ENCODE measurements at places on chromosomes 2 and 18.

DNA sequence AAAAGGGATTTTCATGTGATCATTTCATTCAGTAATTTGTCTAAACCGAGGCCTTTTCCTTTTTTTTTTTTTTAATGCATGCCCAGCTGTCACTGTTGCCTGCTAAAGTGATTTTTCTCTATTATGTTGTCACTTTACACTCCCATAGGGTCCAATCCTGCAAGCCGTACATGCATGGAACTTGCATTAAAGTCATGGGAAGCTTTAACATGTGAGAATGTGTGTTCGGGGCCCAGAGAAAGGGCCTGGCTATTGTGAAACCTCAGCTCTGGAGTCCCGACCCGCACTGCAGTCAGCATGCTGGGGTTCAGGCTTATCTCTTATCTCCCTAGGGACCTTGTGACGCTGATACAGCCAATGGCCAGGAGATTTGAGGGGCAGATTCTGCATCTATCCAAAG, 474.6 kb downstream of the SLC4A3 start:
- DNase-seq = no peak

DNA sequence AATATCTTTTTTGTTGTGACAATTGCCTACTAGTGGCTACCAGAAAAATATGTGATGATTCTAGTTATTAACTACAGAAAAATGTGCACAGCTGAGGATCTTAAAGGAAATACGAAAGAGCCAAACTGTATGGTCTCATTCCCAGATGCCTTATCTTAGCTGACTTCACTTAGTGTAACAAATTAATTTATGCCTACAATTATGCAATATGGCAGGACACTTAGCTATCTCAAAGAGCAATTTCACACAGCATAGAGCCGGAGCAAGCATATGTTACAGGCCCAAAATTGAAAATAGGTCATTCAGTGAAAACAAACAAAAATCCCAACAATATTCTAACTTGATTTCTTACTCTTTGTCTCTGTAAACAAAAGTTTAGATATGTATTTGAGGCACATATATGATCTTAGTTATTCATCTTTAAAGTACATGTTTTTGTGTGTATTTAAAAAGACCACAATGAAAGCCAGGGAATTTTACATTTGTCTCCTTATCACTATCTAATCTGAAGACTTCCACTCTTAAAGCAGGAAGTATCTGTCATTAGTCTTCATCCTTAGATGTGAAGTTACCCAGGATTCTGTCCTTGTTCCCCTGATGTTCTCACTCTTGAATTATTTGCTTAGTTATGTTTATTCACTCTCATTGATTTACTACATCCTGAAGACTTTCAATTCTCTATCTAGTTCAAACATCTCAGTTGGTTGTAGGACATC, 1579.0 kb upstream of the NXPH2 start:
- no peak for DNase-seq

GRCh38 chr2:45085487-45085886, 76.2 kb upstream of the SIX2 start:
- DNase-seq = no peak

GRCh38 chr2:206876216-206876860, 63.0 kb upstream of the CPO start:
- DNase-seq = no peak

DNA sequence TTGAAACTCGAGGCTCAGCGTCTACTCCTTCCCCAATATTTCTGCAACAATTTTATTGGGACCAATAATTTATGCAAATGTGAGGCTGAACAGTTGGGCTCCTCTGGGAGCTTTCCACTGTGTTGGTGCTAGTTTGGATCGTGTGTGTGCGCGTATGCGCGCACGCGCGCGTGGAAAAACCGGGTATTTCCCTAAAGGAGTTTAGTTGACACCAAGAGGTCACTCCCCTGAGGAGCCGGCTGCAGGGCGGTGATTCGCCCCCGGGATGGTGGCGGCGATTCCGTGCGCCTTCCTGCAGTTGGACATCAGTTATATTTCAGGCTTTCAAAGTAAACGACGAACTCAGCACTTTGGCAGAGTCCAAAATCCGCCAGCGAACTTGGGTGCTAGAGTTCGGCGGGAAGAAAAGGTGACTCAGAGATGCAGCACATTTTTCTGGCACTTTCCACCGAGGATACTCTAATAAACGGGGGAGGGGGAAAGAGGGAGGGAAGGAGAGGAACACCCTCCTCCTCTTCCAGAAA, 186.5 kb upstream of the FANCL start:
- no peak for DNase-seq

Data from activated T-cell treated with anti-CD3 and anti-CD28 coated beads, Interleukin-2, amount 50 U/mL, for 72 hours (primary cell).